ENCODE measurements at places on chromosomes 1 and 21.

DNA sequence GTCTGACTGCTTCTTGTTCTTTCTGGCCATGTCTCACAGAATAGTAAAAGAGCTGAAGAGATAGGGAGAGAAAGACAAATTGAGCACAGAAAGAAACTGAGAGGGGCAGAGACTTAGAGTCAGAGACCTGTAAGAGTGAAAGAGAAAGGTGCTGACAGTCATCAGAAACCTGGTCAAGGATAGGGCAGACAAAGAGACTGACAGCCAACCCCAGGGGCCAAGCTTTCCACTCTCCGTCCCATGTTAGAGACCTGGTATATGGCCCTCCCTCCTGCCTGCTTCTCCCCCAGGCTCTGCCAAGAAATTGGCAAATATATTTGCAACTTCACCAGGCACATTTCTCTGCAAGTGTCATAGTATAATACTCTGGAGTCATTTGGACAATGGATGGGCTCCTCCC, 64.6 kb downstream of the RHBG start:
- no peak for DNase-seq

- no peak for DNase-seq
These were observed 57.1 kb downstream of the SLC27A3 start for GRCh38 chr1:153832293-153832692.

DNA sequence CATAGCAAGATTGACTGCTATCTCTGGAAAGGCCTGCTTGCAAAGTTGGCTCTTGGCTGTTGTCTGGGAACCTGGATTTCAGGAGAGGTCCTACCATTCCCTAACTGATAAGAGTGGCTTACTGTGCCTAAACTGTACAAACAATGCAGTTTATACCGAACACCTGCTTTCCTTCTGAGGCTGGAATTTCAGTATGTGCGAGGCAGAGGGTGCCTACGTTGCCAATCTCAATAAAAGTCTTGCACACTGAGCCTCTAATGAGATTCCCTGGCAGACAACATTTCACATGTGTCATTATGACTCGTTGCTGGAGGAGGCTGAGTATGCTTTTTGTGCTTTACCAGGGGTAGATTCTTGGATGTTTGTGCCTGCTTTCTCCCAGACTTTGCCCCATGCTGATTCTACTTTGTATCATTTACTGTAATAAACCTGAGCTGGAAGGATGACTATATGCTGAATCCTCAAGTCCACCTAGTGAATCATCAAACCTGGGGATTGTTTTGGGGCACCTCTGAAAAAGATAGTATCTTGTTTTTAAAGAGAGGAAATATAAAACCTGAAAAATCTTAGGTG, 58.9 kb upstream of the GNG4 start:
- no peak for DNase-seq

- DNase-seq, result no peak
These were observed 674.6 kb downstream of the PTPRC start for GRCh38 chr1:199313444-199313843.

DNA sequence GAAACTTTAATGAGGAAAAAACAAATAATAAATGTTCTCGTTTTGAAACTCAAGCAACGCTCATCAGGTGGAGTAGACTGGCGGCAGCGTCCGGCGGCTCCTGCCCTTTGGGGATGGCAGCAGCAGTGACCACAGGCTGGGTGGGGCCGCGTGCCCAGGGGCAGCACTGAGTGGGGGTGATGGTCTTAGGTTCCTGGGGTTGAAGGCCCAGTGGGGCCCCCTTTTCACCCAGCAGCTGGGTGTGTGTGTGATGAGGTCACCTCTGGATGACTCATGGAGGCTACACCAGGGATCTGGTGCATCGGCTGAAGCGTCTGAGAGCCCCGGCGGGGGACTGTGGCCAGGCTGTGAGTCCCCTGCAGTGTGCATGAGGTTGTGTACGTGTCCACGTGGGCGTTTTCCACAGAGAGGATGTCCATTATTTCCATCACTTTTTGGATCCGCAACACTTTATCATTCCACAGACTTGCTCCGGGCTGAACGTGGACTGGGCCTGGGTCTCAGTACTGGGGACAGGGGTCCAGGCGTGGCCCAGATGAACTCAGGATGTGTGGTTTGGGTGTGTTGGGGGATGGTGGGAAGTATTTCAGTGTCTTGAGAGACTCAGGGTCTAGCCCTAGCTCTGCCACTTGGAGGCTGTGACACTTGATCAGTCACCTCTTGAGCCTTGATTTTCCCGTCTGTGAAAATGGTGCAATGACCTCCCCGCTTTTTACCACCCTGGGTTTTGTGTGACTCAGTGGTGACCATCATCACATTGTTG, 25.6 kb downstream of the LDLRAP1 start:
- no peak for DNase-seq

GRCh38 chr1:226684026-226684425, 55.1 kb downstream of the ITPKB start:
- DNase-seq, result no peak

- no peak for DNase-seq
These were observed 92.6 kb downstream of the PCBP3 start for GRCh38 chr21:45736042-45736689.

GRCh38 chr1:152111515-152111968, 3.7 kb downstream of the TCHH start:
- DNase-seq, result no peak

DNA sequence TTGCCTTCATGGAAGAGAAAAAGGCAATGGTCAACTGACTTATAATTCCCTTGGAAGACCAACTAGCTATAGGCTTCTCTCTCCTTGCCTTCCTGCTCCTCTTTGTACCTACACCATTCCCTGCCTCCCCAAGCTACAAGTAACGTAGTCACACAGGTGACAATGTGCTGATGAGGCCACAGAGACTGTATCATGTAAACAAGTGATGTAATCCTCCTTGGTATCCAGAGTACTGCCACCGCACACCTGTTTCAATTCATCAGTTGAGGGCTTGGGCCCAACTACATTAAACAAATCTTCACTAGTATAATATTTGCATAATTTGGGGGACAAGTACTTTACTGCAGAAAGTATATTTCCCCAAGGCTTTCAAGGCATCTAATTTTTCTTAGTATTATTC, 76.4 kb upstream of the SCYL3 start:
- no peak for DNase-seq

GRCh38 chr21:32562426-32562825, 22.9 kb downstream of the TCP10L start:
- DNase-seq, result no peak

DNA sequence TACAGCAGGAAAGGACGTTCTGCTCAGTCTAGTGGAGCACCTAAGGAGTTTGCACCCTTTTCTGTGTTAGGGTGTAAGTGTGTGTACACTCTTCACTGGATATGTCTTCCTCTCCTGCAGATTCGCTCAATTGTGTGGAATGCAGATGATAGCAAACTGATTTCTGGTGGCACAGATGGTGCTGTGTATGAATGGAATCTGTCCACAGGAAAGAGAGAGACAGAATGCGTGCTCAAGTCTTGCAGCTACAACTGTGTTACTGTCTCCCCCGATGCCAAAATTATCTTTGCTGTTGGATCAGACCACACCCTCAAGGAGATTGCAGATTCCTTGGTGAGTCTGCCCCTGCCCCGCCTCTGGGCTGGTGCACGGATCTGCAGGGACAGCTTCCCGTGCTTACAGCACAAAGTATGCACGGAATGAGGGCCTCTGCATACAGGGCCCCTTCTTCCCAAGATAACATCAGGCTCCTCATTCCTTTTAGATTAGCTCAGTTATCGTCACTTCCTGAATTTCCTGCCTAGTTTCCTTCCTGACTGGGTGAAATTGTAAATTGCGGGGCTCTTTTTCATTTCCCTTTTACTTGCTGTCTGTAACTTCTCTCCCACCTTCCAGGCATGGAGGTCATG, 34.6 kb downstream of the CFAP57 start:
- DNase-seq, result no peak

DNA sequence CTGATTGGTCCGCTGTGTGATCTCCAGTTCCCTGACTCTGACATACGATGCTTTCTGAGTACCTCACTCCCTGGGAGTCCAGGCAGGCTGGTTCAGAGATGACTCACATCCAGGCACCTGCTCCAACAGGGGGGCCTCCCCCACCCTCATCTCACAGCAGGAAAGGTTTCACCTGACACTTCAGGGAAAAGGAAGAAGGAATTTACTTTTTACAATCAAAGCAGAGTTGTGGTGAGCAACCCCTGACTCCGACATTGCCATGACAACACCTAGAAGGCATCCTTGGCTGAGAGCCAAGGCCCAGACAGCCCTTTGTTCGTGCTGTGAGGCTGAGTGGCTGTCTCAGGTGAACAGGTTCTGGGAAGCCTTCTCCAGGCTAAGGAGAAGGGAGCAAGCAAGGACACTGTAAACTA, 164.6 kb upstream of the GJB5 start:
- DNase-seq, result no peak

GRCh38 chr1:27634177-27634984, 604 bp downstream of the FGR start:
- peak; percentile 31 for DNase-seq

GRCh38 chr21:31543191-31543590, 116.3 kb upstream of the SOD1 start:
- no peak for DNase-seq

DNA sequence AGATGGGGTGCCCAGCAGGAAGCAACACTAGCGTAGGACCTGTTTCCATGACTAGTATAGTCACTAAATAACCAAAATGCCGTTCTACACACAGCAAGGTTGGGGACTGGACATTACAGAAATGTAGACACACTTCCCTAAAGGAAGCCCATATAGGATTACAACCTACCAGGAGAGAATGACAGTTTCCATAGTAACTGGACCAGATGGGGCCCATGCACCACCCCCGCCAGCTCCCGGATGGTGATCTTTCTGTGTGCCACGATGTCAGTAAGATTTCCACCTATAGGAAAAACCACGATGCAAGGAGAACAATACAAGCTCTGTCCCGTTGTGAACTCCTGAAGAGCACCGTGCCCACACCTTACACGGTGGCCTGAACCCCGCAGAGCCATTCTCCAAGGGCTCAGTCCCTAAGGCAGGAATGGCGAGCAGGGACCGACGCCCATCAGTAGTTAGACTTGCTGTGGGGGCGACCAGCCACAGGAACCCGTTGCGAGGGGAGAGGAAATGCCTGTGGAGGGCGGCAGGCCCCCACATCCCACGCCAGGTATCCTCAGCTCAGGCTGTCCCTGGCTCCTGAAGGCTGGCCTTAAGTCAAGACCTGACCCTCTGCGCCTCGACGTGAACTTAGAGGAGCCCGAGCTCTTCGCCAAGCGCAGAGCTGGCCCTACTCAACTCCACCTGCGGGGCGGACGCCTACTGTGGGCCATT, 13.6 kb upstream of the CEP85 start:
- DNase-seq, result no peak

DNA sequence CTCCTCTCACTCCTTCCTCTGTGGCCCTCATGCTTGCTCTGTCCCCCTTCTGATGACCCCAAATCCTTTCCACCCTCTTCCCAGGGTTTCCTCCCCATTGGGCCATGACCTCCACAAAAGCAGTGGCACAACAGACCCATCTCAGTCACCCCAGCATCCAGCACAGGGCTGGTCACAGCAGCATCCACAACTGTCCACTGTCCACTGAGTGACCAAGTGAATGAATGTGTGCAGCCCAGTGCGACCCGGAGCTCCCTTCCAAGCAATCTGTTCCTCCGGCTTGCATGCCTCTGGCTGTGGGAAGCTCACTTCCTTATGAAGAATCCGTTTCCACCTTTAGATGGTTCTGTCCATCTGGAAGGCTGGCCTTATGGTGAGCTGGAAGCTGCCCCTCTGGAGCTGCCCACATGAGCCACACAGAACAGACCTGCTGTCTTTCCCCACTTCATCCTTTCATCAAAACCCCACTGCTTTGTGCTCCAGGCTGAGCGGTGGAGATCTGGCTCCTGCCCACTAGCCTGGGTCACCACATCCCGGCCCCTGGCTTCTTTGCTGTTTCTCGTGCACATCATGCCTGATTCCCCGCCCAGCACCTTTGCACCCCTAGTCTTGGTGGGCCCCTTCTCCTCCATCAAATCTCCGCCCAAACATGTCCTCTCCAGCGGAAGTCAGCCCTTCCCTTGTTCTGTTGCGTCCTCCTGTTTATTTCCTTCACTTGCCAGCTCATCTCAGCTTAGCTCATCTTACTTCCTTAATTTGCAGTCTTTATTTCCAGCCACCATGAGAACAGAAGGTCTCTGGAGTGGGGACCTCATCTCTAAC, 56.4 kb downstream of the EDN2 start:
- DNase-seq, result no peak

DNA sequence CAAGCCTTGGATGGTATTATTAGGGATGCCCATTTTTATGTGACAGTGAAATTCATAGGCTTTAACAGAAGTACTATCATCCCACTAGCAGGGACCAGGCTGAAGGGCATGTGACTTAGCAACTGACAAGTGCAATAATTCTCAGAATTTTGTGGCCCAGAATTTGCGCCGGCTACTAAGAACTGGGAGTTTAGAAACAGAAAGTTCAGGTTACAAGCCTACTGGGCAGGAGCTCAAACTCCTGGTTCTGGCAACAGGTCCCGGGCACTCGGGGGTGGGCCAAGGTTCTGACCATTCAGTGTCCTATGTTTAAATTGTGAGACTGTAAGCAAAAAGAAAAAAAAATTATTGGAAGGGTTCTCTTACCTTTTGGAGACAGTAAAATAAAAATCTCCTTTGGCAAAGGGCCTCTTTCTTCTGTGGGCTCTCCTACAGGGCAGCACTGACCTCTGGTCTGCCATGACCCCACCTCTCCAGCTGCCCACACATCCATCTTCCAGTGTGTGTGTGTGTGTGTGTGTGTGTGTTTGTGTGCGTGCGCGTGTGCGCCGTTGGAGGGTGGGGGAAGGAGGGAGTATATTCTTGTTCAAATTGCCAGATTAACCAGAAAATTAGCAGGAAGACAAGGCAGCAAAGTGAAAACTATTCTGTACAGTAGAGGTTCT, 26.1 kb downstream of the IRF2BP2 start:
- DNase-seq, result no peak

- no peak for DNase-seq
These were observed 9.4 kb upstream of the CAPN9 start for GRCh38 chr1:230737622-230738262.

GRCh38 chr1:11728126-11728806, 7.7 kb upstream of the AGTRAP start:
- no peak for DNase-seq

DNA sequence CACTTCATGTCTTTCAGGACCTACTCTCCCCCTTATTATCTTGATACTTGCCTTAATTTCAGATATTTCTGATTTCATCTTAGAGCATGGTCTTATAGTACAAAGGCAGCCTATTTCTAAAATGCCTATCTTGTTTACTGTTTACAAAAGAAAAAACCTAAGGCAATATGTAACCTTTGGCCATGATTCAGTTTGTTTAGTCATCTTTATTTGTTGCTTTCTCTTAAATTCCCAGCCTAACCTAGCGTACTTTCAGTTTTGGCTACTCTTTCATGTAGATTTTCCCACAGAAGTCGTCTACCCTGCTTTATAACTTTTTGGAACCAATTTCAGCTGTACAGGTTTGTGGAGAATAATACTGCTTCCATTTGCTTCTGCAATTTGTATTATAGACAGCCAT, 81.8 kb downstream of the KIF1B start:
- DNase-seq, result no peak

- DNase-seq, result no peak
These were observed 4.2 kb downstream of the PLA2G5 start for GRCh38 chr1:20074055-20074724.

Measured in activated T-cell treated with anti-CD3 and anti-CD28 coated beads for 1 hour (primary cell).